ENCODE measurements at places on chromosomes 16 and 17. TPM values are rescaled to one million over a fixed set of nuclear protein-coding genes. Genes with fewer than 3 reads are reported as not detected.

Gene TPSB2
- total RNA-seq, result not detected

Gene ERBB2
- 6.3 TPM for total RNA-seq

Gene KRT15
- total RNA-seq, result not detected

Gene CDK3
- 3.7 TPM for total RNA-seq

Gene LLGL2
- total RNA-seq, result 17.1 TPM

Gene GUCY2D
- not detected for total RNA-seq

Gene ZFHX3
- 0.21 TPM for total RNA-seq

Gene GAS2L2
- not detected for total RNA-seq

Gene RUNDC1
- 11.5 TPM for total RNA-seq

Gene RARA
- 31.2 TPM for total RNA-seq

Gene PLA2G10
- not detected for total RNA-seq

Gene RHBDL1
- total RNA-seq, result 0.82 TPM

- no peak for DNase-seq
These were observed 8.3 kb downstream of the ALKBH5 start for GRCh38 chr17:18191967-18192366.

DNA sequence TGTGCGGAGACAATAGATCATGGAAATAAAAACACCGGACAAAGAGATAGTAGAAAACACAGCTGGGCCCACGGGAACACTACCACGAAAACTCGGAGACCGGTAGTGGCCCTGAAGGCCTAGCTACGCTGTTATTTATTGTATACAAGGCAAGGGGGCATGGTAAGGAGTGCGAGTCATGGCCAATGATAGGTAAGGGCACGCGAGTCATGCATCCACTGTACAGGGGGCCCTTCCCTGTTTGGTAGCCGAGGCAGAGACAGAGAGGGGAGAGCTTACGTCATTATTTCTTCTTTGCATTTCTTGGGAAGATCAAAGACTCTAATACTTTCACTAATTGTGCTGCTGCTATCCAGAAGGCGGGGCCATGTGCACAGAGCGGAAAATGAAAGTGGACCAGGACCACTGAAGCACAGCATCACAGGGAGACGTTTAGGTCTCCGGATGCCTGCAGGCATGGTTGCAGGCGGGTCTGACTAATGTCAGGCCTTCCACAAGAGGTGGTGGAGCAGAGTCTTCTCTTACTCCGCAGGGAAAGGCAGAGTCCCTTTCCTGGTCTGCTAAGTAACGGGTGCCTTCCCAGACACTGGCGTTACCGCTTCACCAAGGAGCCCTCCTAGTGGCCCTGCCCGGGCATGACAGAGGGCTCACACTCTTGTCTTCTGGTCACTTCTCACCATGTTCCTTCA is 74.4 kb upstream of the ARL4D start:
- DNase-seq, result no peak

DNA sequence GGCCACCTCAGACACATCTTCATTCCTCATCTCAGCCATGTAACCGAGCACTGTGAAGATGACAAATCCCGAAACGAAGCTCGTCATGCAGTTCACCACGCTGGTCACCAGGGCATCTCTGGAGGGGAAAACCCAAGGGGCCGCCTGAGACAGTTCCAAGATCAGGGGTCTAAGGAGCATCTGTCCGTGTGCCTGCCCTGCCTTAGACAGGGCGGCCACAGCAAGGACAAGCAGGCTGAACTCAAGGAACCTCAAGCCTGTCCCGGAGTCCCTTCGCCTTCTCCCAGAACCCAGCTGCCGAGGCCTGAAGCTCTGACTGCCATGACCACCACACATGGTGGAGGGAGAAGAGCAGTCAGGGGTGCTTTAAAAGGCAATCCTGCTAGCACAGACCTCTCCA is 22.7 kb downstream of the SLC6A4 start:
- DNase-seq, result no peak

DNA sequence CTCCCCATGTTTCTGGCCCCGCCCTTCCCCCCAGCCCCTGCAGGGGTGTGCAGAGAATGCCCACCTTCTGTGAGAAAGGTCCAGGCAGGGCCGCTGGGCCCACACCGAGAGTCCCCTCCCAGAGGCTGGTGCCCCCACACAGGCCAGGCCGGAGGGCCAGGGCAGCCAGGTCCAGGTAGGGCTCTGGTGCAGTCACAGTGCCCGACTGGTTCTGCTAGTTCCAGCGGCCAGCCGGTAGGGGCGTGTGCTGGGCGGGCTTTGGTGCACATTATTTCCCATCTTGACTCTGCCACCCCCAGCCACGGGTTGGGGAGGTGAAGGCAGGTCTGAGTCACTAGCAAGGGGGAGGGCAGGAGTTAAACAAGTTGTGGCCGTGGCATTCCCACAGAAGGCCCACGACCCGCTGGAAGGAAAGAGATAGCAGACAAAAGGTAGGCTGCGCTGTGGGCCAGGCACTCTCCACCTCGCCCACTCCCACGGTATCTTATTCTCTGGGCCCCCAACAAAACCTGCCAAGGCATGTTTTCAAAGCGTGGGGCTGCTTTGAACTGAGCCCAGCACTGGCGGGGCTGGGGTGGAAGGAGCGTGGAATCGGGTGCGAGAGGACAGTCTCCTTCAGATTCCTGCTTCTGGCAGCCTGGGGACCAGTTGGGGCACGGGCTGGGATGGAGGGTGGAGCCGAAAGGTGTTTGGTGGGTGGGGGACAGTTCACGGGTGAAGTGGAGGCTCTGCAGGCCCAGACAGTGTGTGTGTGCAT is 1.9 kb downstream of the EPN3 start:
- DNase-seq, result peak; percentile 63

- no peak for DNase-seq
These were observed 29.8 kb upstream of the PLLP start for GRCh38 chr16:57314161-57314785.

- peak; percentile 15 for DNase-seq
These were observed 139.6 kb upstream of the NOL11 start for GRCh38 chr17:67578142-67578457.

DNA sequence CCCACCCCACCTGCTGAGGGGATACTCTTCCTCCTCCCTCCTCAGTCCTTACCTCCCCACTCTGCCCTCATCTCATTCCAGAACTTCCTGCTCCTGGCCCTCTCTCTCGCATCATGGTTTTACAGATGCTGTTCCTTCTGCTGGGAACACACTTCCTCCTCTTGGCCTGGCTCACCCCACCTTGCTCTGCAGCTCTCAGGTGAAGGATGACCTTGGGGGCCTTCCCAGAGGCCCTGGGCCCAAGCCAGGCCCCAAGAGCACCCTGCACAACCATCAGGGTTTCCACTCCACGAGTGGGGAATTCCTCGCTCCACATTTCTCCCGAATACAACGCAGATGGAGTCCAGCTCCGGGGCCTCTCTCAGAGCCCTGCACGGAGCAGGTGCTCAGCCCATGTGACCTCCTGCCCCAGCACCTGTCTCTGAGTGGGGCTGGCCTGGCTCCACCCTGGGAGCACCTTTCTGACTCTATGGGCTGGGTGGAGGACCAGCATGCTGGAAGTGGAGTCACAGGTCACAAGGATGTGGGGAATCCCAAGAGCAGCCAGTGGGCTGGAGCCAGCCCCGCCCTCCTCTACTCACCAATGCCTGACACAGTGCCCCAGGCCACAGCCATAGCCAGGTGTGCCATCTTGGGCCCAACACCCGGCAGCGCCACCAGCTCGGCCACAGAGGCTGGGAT is 4.5 kb downstream of the NTHL1 start:
- no peak for DNase-seq

- no peak for DNase-seq
These were observed 1.2 kb upstream of the CYB5B start for GRCh38 chr16:69423189-69423588.

- no peak for DNase-seq
These were observed 4.2 kb downstream of the HID1 start for GRCh38 chr17:74968361-74968780.

GRCh38 chr17:53791551-53791950 is 31.2 kb upstream of the KIF2B start:
- DNase-seq, result no peak

- DNase-seq, result no peak
These were observed 18.7 kb downstream of the TBC1D24 start for GRCh38 chr16:2493605-2494004.

DNA sequence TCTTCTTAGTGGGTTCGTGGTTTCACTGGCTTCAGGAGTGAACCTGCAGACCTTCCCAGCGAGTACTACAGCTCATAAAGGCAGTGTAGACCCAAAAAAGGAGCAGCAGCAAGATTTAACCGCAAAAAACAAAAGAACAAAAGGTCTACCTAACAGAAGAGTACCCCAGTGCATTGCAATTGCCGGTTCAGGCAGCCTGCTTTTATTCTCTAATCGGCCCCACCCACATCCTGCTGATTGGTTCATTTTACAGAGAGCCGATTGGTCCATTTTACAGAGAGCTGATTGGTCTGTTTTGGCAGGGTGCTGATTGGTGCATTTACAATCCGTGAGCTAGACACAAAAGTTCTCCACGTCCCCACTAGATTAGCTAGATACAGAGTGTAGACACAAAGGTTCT is 2.0 kb upstream of the ARRB2 start:
- DNase-seq, result peak; percentile 79

DNA sequence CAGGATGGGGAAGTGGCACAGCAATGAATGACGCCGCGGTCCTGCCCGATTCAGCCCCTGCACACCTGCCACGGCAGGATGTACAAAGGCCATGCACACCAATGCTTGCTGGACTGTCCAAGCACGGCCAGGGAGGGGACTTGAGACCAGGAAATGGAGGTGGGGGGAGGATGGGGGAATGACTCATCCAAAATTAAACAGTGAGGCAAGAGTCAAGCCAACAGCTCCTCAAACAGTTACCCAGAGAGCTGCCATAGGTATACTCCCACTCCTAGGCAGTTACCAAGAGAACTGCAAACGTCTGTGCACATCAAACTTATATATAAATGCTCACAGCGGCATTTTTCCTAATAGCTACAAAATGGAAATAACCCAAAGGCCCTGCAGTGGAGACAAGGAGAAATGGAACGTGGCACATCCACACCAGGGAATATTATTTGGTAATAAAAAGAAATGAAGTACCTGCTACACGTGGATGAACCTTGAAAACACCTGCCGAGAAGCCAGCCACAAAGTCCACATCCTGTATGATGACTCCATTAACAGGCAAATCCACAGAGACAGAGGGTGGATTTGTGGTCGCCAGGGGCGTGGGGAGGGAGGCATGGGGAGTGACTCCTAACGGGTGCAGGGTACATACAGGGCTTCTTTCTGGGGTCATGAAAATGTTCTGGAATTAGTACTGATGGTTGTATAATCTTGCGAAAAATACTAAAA is 54.1 kb downstream of the VAC14 start:
- DNase-seq, result peak; percentile 71

DNA sequence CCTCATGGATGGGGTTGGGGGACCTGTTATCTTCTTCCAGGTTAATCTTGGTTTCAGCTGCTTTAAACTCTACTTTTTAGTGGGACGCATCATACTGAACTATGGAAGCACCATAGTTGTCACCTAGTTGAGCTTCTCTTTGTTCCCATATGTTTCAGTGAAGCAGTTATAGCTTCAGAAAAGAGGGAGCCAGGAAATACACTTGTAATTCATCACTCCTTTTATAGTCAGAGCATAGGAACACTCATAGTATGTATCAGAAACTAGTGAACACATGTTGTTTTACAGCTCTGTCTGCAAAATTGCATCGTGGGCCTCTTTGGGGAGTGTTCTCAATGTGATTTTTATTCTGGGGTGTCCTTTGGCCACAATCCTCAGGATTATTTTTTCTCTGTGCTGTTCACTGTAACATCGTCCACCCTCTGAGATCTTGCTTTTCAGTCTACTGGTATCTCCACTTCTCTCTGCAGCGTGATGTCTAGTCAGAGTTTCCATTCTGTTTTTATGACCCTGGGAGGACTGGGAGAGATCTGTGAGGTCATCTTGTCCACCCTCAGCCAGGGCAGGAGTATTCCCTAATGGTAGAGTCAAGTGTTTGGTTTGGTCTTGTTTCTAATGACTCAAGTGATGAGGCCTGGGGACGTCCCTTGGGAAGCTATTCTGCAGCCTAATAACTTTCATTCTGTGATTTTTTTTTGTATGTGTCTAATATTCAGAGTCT is 585.4 kb downstream of the WWOX start:
- DNase-seq, result no peak

DNA sequence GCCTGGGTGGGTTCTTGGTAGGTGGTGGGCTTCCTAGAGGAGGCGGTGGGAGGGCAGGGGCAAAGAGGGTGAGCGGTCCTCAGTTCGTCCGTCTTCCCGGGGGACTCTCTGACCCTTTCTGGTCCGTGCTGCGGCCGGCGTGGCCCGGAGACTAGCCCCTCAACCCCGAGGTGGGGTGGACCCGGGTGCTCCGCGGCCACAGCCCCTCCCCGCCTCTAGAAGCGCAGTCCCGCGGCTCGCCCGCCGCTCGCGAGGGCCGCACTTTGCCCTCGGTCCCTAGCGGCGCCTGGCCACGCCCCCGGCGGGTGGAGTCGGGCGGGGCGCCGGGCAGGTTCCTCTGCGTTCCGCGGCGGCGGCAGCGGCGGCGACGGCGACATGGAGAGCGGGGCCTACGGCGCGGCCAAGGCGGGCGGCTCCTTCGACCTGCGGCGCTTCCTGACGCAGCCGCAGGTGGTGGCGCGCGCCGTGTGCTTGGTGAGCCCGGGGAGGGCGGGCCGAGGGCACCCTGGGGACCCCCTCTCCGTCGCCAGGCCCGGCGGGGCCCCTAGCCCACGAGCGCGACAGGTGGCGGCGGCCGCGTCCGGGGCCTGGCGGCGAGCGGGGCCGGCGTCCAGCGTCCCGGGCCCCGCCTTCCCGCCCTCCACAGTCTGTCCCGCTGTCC is at the start of gene SYNGR2:
TSS of gene SYNGR2 (plus strand) at position 340 of the 661 bp plus-strand sequence. CDS start at position 376, 36 bp downstream.
- peak; percentile 89 for DNase-seq

DNA sequence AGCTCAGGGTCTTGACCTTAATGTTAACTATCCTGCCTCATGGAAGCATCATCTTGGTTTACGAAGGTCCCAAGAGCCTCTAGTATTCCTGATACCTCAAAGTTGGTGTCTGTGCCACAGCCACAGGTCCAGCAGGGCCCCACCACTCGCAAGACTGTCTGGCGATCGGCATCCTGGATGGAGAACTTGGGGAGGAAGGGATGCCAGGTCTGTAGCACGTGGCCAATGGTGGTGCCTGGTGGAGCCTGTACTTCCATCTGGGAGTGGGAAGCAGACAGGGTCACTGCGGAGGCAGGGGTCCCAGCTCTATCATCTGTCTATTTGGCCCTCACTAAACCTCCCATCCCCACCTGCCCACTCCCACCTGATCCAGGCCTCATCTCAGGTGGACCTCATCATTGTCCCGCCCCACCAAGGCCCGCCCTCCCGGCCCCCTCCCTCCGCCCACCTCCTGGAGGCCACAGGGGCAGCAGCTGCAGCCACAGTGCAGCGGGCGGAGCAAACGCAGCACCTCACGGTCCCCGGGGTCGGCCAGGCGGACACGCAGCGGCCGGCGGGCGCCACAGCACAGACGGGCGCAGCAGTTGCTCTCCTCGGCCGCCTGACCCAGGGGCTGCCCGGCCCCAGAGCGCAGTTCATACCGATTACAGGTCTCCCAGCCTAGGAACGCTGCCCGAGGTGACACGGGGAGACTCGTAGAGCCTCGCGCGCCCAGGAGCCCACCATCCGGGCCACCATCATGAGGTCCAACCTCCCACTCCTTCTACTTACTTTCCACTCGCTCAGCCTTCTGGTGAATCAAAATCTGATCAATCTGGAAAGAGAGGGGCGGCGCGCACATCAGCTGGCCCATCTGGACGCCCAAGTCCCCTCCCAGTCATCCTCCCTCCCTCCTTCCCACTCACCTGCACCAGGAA is 1.4 kb downstream of the PLSCR3 start:
- DNase-seq, result no peak

All from activated CD4-positive, alpha-beta memory T cell treated with anti-CD3 and anti-CD28 coated beads for 36 hours (primary cell).